BJ (cell line): ENCODE measurements at places on chromosomes 3 and 15.

GRCh38 chr3:45613791-45614190 lies 19.2 kb downstream of the LIMD1 start:
- no peak for DNase-seq

GRCh38 chr3:111854990-111855389 lies 4.1 kb upstream of the PHLDB2 start:
- no peak for DNase-seq

DNA sequence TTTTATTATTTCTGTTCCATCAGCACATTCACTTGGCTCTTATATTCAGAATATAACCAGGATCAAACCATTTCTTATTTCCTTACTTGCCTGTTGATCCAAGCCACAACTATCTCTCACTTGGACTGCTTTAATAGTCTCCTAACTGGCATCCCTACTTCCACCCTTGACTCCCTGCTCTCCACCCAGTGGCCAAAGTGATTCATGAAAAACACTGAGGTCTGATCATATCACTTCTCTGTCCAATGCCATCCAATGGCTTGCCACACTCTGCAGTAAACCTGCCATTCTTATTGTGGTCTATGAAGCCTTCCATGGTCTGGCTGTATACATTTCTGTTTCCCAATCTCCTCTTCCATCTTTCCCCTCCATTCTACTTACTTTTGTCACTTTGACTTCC lies 576.1 kb downstream of the PDCD6IP start:
- no peak for DNase-seq

GRCh38 chr3:171306631-171307030 lies 153.6 kb downstream of the TNIK start:
- peak; percentile 85 for DNase-seq

DNA sequence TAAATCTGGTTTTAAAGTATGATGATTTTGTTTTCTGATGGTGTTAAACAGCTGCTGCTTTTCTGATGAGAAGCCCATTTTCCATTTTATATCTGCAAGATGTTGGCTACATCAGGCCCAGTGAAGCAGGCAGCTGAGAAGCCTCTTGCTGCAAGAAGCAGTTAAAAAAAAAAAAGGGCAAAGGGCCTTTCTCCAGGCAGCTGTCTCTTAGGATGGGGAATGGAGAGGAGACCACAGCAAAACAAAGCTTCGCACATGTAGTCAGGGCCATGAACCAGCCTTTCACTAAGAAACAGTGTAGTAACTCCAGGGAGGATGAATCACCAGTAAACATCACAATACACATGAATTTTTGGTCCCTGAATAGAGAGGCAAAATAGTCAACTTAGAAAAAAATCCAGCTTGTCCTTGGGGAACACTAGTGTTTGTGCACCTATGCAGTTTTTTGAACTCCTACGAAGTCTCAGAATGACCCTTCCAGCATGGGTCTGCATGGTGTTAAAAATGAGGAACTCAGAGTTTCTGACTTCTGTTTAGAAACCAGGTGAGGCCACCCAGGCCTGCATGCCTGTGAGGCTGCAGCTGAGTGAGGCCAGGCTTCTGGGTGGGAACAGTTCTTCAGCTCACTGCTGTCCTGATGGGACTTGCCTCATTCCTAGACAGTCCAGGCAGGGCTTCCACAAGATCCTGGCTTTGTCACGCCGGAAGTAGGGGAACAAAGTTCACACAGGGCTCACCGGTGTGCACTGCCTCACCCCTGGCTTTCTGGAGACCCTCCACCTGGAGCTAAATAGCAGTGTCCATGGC lies 518.7 kb downstream of the MCTP2 start:
- DNase-seq: no peak

GRCh38 chr15:51576286-51576850 lies 46.2 kb downstream of the DMXL2 start:
- no peak for DNase-seq

DNA sequence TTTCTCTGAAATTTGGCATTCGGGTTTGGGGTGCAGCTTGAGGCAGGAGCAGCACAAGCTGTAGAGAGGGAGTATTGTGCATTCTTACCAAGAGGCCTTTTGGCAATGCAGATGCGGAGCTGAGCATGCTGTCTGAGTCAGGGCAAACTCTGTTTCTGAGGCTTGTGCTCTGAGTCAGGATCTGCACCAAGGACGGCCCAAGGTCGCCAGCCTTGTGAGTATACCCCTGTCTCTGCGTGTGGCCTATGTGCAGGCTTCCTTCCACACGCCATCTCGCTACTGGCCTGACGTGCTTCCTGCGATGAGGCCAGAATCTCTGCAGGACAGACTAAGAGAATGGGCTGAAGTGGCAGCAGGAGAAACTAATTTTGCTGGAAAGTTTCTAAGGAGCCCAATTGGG lies 83.8 kb upstream of the ROPN1 start:
- no peak for DNase-seq

DNA sequence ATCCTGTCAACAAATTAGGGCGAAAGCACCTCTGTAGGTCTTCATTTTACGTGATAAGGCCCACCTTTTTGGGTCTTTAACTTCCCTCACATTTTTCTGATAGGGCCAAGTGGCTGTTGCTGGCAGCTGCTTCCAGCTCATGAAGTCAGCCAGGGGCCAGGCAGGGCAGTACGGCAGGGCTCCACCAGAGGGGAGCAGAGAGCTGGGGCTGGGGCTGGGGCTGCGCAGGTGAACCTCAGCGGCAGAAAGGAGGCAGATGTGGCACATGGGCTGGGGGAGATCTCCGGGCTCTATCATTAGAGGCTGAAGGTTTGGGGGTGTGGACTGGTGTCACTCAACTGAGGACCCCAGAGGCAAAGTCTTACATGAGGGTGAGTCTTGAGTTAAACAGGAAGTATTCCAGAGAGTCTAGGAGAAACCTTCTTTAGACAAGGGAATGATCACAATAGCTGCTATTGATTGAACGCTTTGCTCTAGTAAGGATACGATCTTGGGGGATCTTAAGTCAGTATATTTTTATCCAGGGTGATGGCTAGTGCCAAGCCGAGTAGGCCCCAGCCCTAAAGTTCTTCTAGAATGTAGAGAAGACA lies 62.8 kb upstream of the MEX3B start:
- no peak for DNase-seq

DNA sequence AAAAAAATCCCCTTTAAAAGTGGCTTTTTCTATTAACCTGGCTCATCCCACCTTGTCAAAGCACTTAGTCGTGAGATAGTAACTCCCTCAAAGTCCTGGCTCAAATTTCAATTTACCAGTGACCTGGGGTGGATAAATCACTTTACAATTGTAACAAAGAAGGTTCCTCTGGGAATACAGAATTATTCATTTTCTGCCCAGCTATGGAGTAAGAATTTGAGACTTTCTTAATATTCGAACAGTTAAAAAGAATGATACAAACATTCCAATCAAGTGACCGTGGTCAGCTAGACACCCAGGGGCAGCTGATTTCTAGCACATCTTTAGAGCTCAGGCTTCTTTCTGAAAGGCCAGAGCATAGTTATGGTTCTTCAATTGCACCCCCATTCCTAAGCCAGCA lies 291.0 kb upstream of the TGFBR2 start:
- DNase-seq: no peak

DNA sequence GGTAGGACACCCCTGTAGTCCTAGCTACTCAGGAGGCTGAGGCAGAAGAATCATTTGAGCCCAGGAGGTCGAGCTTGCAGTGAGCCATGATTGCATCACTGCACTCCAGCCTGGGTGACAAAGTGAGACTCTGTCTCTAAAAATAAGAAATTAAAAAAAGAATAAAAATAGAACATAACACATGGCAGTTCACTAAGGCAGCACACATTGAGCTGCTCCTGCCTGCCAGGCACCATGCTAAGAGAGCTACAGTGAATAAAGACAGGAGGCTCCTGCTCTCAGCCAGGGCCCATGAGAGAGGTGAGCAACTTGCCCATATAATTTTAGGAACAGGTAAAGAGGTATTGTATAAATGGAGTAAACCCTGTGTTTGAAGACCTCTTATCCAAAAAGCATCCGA lies 54.3 kb downstream of the EBLN2 start:
- DNase-seq: no peak

DNA sequence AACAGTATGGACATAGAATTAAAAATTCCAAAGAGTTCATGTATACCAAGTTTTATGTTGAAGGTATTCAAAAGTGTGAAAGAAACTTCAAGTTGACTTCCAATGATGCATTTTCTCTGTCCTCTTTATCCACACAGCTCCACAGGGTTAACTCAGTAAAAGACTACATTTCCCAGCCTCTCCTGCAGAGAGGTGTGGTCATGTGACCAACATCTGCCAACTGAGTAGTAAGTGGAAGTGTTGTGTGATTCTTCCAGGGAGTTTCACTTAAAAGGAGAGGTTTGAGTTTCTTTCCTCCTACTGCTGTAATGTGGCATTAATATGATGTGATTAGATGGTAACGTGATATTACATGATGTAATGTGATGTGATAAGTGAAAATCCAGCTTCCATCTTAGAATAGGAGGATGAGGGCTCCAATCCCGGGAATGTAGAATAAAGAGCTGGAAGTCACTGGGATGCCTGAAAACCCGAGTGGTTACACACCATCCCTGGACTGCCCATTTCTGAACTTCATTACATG lies 280.6 kb downstream of the ARRDC4 start:
- DNase-seq: no peak

DNA sequence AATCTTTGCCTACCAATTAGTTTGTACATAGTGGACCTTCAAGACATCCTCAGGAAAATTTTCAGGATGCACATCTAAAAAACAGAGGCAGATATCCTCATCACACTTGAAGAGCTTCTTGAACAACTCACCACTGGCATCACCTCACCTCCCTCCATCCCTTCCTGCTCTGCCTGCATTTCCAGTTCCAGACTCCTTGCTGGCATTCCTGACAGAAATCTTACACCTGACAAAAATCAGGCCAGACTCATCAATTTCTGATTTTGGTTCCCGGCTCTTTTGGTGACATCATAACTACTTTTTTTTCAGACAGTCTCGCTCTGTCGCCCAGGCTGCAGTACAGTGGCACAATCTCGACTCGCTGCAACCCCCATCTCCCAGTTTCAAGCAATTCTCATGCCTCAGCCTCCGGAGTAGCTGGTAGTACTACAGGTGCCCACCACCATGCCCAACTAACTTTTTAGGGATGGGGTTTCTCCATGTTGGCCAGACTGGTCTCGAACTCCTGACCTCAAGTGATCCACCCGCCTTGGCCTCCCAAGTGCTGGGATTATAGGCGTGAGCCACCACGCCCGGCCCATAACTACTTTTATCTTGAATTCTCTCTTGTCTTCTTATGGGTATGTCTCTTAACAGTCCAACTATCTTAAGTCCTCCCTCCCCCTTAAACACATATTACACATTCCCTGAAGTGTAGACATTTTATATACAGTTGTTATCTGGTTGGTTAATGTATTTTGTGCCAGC lies 216.6 kb upstream of the IL12A start:
- no peak for DNase-seq

DNA sequence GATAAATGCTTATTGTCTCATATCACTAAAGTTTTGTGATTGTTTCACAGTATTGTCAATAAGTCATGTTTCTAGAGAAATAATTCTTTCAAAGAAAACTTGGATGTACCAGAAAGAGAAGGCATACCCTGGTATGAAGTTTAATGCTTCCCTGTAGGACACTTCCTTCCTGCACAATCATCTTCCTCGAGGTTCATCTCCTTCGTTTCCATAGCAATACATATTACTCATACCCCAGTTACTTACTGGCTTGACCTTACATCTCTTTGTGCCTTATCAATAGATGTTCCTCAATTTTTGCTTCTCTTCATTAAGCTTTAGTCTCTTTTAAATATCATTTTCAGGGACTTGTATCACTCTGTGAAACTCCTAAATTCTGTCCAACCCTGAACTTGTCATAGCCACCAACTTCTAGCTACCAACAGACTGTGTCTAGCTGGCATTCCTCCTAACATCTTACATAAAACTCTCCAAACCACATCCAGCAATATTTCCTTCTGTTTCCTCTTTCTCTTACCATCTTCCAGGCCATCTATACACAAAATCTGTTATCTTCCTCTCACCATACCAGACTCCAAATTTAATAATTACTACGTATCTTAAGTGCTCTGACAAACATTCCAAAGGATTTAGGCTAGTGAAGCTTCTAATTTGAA lies 134.3 kb downstream of the GADL1 start:
- DNase-seq: no peak

GRCh38 chr3:159978353-159978752 lies 10.3 kb upstream of the IL12A start:
- DNase-seq: no peak

GRCh38 chr3:43838877-43839276 lies 148.1 kb downstream of the ABHD5 start:
- no peak for DNase-seq

DNA sequence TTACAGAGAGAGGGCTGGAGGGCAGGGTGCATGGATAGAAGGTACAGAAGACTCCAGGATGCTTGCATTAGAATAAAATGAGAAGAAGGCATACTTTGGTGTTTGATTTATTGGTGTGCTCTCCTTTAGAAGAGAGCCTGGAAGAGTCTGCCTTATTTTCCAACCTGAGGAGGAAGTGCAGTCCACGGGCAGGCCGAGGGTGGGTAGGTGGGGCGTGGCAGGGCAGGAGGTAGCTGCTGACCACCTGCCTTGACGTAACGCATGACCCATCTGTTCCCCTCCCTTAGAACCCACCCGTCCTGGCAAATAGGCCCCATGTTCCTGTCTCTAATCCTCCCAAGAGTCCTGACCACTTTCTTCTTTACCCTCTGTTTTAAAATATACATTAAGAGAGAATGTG lies 222.3 kb upstream of the LYSMD4 start:
- DNase-seq: no peak

- peak; percentile 44 for DNase-seq
Measured at GRCh38 chr15:30922480-30923311, 19.0 kb downstream of the FAN1 start.

- no peak for DNase-seq
Measured at GRCh38 chr3:183631715-183632114, 3.7 kb upstream of the KLHL24 start.

DNA sequence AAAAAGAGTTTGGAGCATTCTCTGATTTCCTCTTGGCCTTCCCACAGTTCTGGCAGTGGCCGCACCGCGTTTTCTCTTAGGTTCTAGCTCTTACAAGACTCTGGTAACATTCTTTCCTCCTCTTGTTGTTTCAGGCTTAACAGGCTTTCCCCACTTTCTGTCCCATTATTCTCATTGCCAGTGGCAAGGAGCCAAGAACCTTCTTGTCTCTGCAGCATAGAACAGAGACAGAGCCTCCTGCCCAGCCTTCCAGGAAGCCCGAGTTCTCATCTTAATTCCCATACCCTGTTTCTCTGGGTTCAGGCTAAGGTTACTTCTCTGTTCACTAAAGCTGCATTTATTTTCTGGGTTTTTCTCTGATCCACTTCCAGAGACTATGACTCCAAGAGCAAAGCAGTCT lies 61.1 kb downstream of the DUT start:
- DNase-seq: no peak

DNA sequence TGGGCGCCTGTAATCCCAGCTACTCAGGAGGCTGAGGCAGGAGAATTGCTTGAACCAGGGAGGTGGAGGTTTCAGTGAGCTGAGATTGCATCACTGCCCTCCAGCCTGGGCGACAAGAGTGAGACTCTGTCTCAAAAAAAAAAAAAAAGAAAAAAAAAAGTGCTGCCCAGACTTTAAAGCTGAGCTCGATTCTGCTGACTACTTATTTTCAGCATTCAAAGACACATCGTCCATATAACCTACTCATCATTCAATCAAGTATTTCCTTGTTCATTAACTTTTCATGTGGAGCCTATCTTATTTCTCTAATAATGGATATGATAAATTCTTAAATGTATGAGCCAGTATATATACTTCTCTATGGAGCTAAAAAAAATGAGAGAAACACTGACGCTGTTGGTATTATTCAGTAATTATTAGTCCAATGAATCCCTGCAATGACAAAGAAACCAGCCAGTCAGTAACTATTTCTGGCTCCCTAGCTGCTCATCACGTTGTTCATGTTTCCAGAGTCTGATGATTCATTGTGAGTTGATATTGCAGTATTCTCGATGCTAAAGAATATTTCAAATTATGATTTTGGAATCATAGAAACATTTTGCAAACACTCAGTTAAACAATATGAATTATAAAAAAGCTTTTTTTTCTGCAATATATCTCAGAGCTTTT lies 111.9 kb downstream of the RAP2B start:
- DNase-seq: no peak
